ENCODE measurements at places on chromosomes 2 and 18.

- DNase-seq, result no peak
Measured at GRCh38 chr2:168660870-168661862, 141.3 kb upstream of the NOSTRIN start.

DNA sequence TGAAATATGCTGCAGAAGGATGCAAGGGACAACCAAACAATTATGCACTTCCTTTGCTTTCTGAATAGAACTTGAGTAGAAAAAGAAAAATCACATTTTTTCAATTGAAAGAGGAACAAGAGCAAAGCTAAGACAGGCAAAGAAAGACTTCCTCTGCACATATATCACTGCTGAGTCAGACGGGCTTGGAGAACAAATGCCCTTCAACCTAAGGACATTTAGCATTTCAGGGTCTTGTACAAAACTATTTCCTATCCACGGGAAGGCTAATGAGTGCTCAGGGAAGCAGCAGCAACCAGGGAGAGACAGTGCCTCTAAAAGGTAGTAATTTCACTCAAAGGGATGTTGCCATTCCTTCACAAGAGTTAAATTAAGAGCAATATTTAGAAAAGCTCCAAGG is 570.0 kb upstream of the GCFC2 start:
- no peak for DNase-seq

GRCh38 chr2:220966636-220967035 is 605.5 kb downstream of the EPHA4 start:
- no peak for DNase-seq

GRCh38 chr2:118473241-118473640 is 374.2 kb downstream of the EN1 start:
- DNase-seq, result no peak

DNA sequence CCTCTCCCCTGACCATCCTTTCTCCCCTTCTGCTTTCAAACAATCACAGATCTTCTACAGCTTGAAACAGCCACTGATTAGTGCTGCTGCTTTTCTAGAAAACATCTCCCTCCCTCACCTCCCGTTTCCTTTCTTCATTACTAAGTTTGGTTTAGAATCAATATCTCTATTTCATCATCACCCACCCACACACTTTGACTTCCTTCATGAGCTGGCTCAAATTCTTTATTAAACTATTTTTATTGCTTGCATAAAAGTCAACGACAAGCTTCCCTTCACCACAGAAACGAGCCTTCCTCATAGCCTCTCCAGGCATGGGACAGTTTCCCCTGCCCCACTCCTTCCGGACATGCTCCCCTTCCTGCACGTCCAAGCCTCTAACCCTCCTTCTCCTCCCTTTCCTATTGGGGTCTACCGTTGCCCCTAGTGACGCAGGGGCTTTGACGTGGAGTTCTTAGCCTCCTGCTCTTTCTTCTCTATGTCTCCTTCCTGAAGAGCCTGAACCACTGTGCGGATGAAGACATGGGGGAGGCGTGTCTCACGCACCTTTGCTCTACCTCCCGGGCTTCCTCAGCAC is 172.0 kb downstream of the AFF3 start:
- no peak for DNase-seq

All from stimulated activated effector memory CD8-positive, alpha-beta T cell treated with anti-CD3 and anti-CD28 coated beads, Interleukin-12 subunit alpha, Interleukin-12 subunit beta, amount 100 ng/mL, for 72 hours (primary cell).